ENCODE measurements at places on chromosomes 2 and 18. TPM values are rescaled to one million over a fixed set of nuclear protein-coding genes. Genes with fewer than 3 reads are reported as not detected.

The NDUFS1 gene
- 70.2 TPM for total RNA-seq

The CMPK2 gene
- 1.4 TPM for total RNA-seq

The EFHD1 gene
- 2.9 TPM for total RNA-seq

The AOX1 gene
- 4.4 TPM for total RNA-seq

The SPATA3 gene
- not detected for total RNA-seq

The PIEZO2 gene
- total RNA-seq: 3.2 TPM

The LGALSL gene
- total RNA-seq: 15.5 TPM

The MYCN gene
- total RNA-seq: 16.6 TPM

DNA sequence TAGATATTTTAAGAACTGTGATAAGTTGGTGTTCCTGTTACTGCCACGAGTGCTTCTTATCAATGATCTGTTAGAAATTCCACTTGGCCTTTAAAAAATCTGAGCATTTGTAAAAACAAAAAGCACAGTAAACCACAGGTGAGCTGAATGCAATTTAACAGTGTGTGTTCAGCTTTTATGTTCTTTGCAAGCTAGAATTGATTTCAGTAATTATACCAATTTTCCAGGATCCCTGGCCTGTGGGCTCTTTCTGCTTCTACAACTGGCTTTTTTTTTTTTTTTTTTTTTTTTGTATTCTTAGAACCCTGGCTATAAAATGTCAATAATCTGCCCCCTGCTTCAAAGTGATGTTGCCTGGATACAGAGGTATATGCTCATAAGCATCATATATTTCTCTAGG lies 548.5 kb upstream of the SLC8A1 start:
- no peak for ATAC-seq

DNA sequence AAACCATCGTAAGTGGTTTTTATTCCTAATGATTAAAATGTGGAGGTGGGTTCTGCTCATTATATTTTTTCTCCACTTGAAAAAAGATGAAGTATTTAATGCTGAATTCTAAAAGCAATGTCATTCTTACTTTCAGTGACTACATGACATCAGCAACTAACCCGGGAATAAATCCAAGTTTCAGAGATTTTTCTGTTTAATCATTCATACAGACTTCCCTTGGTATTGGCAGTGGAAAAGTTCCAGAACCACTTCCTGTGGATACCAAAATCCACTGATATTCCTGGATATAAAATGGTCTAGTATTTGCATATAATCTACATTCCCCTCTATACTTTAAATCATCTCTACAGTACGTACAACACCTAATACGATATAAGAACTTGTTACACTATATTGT lies 128.6 kb downstream of the ZNF532 start:
- ATAC-seq: no peak

DNA sequence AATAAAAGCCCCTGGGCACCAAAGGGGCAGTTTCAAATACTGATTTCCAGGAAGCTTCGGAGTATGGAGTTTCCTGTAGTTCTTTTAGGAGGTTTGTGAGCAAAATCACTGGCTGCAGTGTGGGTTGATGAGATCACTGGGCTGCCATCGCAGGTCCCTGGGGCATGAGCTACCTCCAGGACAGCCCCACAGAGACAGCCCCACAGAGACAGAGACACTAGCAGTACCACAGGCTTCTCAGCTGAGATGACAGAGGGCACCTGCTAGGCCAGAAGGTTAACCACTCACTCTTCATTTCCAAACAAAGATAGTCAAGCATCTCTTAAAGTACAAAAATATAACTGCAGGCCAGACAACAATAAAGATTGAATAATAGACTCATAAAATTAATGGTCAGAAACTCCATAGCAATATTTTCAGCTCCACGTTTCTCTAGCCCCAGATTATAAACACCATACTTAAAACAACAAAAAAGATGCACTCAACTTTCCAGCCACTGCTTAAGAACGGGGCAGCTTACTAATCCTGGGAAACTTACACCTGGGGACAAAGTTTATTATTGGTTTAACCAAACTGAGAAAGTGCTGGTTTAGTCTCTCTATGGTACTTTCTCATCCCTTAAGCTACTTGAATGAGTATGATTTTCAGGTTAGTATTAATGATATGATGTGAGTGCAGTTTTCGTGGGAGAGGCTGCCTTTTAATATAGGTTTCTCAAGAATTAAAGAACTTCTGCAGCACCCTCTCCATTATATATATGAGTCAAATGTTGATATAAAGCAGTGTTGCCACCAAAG lies 11.6 kb downstream of the AFF3 start:
- ATAC-seq: no peak

- no peak for ATAC-seq
These were observed 84.1 kb downstream of the TMEM237 start for GRCh38 chr2:201559067-201559710.

DNA sequence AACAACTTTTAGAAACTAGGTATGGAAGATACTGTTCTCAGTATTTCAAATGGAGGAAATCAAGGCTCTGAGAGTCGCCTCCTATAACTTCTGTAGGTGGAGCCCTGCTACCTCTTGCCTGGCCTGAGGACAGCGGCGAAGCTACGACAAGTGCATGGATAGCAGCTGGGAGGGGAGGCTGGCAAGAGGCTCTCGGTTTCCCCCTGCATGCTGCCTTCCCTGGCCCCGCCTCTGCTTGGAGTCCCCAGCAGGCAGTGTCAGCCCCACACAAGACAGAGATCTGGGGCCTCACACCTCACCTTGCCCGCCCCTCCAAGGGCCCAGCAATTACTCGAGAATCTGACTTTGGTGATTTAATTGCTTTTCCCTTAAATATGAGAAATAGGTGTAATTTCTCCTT lies 107.6 kb upstream of the POU3F3 start:
- no peak for ATAC-seq

GRCh38 chr2:163601377-163601776 lies 134.4 kb downstream of the FIGN start:
- peak; percentile 98 for ATAC-seq

DNA sequence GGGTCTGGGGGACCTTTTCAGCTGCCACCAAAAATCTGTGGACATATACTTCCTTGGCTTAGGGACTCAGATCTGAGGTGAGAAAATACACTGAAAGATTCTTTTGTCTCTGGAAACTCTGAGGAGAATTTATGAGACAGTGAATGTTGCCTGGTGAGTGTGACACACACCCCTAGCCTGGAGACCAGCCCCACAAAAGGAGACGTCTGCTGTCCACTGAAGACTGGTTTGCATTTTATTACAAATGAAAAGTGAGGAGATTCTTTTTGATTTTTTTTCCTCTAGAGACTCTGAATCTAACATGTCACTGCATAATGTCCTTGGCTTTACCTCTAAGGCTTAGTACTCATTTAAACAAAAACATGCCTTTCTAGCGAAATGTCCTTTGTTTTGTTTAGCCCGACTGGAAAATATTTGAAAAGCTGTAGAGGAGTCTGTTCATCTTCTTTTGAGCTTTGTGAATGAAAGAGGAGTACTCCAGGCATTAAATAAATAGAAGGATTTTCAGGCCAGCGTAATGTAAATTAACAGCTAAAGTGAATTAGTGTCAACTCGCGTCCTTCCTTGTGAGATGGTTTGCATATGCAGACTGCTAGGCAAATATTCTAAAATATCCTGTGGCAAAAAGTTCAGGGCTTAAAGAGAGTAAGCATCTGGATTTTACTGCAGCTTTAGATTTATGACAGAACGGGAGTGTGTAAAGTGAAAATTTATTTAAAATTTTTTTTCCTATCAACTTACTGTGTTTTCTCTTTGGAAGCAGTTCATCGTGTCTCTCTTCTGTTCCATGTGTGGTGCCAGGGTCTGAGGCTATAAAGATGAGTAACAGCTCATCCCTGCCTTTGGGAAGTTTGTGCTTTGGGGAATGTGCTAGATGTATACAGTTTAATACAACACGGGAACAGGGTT lies 125.4 kb downstream of the VWA3B start:
- ATAC-seq: peak; percentile 90

- ATAC-seq: no peak
These were observed 235.8 kb upstream of the TNP1 start for GRCh38 chr2:217095511-217096205.

DNA sequence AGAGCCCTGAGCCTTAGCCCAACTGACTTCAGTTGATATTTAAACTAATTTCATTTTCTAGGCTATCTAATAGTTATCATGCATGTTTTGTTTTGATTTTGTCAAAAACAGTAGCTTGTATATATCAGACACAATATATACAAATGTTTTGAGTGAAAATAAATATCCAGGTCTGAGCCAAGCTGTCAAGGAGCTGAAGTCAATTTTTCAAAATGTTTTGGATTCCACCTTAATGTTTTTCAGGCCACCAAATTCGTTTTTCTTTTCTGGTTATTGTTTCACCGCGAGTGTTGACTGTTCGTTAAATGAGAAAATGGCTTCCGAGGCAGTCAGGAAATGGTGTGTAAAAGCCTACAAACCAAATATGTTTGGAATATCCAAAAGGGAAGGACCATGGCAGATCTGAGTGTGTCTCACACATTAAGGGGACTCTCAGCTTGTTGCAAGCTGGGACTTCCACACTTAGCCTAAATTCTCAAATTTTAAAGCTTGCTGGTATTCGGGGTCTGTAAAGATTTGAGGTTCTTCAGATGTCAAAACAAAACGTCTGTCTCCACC lies 2.8 kb downstream of the HOXD12 start:
- ATAC-seq: no peak

Measured in motor neuron (in vitro differentiated cells).